ENCODE measurements at places on chromosomes 2 and 18.

- DNase-seq = no peak
Observed at GRCh38 chr2:37402636-37403035, 58.2 kb downstream of the QPCT start.

DNA sequence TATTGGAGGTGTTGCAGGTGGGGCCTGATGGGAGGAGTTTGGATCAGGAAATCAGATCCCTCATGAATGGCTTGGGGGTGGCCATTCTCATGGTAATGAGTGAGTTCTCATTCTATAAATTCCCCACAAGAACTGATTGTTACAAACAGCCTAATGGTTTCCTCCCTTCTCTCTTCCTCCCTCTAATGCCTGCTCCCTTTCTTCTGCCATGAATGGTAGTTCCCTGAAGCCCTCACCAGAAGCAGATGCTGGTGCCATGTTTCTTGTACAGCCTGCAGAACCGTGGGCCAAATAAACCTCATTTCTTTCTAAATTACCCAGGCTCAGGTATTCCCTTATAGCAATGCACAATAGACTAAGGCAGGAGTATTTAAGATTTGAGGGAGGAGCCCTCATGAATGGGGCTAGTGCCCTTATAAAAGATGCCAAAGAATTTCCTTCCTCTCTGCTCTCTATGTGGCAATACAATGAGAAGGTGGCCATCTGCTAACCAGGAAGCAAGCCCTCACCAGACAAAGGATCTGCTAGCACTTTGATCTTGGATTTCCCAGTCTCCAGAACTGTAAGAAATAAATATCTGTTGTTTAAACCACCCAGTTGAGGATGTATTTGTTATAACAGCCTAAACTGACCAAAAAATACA lies 251.8 kb downstream of the ZEB2 start:
- no peak for DNase-seq

DNA sequence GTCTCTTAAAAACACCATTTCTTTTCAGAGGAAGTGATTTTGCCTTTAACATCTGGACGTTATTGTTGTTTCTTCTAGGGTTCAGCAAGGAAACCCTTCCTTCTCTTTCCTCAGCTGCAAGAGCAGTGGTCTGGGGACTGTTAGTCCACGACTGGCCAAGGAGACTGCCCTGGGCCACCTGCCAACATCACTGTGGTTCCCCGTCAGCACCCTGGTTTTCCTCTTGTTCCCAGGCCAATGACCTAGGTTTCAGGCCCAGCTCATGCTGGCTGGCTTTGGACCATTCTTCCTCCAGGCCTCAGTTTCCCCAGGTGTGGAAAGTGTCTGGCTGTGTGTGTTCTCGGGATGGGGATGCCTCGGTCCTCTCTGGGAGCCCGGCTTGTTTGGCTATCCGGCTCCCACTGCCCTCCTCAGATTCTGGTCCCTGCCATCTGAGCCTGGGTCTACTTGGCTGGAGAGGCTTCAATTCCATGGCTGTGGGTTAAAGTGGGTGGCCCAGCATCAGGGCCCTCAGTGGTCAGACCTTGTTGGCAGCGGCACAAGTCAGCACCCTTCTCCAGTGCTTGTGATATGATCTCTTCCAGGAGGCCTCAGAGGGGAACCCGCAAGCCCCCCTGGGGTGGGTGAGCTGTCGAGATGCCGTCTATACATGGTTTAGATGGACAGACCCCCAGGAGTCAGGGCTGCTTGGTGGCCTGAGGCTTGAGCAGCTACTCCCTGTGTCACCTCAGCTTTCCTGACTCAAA lies 234.3 kb upstream of the HS6ST1 start:
- no peak for DNase-seq

GRCh38 chr18:11091746-11092145 lies 57.6 kb downstream of the PIEZO2 start:
- DNase-seq = no peak

- DNase-seq = no peak
Observed at GRCh38 chr18:12014521-12015415, 33.5 kb downstream of the IMPA2 start.

- DNase-seq = peak; percentile 60
Observed at GRCh38 chr18:41745166-41746049, 209.6 kb upstream of the PIK3C3 start.

DNA sequence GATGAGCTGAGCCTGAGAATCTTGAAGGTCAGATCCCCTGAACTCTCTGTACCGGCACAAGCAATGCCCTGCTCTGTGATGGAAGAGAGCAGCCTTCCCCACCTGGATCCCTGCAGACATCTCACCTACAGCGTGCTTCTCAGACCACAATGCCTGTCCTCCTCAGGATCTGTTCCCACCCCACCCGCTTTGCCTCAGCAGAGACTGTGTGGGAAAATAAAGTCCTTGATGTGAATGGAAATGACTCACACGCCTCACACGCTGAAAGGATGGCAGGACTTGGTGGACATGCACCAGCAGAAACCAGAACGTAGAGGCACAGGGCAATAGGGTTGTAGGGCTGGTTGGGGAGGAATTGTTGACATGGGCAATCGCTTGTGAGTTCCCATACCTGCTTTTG lies 117.9 kb upstream of the POU3F3 start:
- no peak for DNase-seq

DNA sequence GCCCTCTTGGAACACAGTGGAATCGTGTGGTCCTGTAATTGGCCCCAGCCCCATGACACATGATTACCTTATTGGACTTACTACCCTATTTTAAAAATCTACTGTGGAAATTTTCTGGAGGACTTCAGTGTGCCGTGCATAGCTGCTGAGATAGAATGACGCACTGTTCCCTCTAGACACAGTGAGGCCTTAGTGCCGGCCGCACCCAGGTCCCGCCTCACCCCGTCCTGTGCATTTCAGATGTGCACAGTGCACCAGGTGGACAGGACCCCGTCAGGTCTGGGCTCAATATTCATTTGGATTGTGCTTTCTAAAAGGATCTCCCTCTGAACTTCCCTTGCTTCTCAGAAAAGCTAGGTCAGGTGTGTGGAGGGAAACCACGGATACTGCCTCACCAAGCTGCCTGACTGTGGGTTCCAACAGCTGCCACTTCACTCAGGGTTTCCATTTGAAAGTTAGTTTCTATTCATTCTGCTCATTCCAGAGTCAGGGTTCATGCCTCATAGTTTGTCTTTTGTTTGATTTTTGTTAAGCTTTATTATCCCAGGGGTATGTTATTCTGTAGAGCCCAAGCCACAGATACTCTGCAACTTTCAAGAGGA lies 155.8 kb downstream of the PTGR3 start:
- no peak for DNase-seq

DNA sequence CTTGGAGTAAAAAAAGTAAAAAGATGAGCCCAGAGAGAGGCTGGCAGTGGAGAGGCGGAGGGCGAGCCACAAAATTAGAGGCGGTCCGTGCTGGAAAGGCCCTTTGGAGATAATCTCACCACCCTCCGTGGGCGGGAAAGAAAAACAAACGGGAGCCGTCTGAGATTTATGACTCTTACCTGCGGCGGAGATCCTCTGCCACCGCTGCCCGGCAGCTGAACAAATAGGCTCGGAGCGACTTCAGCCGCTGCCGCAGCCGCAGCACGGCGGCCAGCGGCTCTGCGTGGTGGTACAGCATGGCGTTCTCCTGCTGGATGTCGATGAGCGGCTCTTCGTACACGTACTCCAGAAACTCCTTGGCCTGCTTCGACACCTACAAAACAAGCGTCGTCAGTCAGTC lies 94.6 kb downstream of the PLEKHM3 start:
- DNase-seq = no peak

GRCh38 chr2:229054311-229054710 lies 216.8 kb downstream of the PID1 start:
- no peak for DNase-seq

DNA sequence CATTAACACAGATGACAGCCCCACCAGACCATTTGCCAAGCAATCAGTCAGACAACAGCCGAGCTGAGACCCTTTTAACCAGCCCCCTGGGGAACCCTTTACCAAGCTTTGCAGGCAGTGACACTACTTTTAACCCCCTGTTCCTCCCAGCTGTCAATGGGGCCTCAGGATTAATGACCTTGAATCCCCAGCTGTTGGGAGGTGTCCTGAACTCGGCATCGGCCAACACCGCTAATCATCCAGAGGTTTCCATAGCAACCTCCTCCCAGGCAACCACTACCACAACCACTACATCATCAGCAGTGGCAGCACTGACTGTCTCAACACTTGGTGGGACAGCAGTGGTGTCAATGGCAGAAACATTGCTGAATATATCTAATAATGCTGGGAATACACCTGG lies 160.9 kb upstream of the EPC2 start:
- DNase-seq = no peak

DNA sequence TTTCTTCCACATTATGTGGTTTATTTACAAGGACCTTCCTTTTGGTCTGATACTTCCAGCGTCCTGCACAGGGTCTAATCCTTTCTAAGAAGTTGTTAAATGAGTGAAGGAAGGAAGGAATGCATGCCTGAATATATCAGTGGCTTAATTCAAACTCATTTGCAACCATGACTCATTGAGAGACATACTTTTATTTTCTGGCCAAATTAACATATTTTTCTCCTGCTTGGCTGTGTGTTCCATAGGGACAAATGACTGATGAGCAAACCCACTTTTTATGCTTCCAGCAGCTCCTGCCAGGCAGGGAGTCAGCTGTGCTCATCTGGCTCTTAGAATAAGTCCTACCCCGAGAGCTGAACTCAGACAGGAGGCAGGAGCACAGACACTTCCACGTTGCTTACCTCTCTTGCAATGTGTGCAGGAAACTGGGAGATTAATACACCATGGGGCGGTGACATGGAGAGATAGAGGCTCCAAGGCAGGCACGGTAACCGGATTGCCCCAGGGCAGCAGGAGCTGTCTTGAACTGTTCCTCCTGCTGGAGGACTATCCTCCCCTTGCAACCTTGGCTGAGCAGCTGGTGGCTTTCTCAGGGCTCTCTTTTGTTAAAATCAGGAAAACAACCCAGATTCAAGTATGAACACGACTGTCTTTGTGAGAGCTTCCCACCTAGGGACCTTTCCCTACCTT lies 667.5 kb upstream of the HS6ST1 start:
- DNase-seq = no peak

DNA sequence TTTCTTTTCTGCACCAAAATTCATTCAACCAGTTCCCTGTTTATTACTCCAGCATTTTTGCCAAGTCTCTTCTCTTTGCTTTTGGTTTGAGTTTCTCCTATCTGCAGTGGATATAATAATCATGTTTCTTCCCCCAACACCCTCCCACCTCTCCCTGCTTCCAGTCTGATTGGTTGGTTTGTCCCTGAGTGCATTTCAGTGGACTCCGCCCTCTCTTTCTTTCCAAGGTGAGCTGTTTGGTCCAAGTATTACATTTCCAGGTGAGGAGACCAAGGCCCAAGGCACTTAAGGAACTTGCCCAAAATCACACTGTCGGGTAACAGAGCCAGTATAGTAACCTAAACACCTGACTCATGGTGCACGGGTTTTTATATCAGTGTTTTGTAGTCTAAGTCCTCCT lies 17.7 kb downstream of the MRO start:
- no peak for DNase-seq

DNA sequence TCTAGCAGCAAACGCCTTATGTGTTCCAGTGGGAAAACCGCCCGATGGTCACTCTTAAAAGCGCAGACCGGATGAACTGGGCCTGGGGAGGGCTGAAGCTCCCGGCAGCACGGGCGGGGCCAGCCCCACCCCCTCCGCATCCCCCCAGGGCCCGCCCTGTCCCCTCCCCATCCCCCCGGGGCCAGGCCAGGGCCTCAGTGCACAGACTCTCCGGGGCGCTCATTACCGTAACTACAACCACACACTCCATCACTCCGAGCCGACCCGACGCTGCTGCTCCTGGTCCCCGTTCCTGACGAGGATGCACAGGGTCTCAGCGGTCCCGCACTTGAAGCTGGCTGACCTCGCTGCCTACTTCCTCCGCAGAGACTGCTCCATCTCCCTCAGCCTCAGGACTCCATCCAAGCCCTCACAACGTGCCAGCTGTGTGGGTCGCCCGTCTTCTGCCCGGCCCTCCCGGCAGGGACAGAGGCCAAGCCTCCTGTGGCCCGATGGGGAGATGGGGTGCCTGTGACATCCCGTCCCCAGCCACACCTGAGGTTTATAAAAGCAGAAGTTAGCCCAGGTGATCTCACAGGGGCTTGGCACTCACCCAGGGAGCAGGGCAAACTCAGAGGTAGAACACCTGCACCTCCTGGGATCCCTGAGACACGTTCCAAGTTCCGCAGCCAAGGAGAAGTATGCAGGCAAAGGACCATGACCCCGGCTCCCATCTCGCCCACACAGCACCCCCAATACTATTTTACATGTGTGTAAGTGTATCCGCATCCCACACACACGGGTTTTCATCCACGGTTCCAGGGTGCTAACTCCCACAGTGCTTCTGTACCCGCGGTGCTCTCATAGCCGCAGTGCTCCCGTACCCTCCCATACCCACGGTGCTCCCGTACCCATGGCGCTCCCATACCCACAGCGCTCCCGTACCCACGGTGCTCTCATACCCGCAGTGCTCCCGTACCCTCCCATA lies 36.0 kb downstream of the SLC66A2 start:
- no peak for DNase-seq

GRCh38 chr18:55229682-55230081 lies 270.4 kb upstream of the CCDC68 start:
- no peak for DNase-seq

GRCh38 chr2:181264441-181264840 lies 192.7 kb upstream of the ITGA4 start:
- no peak for DNase-seq

DNA sequence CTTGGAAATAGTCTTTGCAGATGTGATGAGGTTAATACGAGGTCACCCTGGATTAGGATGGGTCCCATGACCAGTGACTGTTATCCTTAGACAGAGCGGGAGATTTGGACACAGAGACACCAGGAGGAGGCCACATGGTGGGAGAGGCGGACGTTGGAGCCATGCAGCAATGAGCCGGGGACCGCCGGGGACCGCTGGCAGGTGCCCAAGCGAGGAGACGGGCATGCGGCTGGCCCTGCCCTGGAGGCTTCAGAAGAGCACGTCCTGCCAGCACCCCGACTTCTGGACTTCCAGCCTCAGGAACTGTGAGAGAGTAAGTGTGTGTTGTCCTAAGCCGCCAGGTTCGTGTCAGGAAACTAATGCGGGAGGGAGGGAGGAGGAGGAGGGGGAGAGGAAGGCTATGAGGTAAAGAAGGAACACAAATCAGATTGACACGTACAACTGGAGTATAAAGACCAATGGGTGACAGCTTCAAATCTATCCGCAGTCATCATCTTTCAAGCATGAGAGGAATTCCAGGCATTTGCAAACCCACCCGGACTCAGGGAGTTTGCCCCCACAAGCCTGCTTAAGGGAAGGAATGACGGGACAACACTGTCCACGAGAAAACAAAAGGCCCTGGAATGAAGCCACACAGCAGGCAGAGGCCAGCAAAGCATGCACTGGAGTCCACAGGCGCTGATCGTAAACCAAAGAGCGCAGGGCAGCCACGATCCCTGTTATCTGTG lies 11.6 kb upstream of the BOK start:
- no peak for DNase-seq

GRCh38 chr18:54888933-54889332 lies 60.7 kb downstream of the RAB27B start:
- DNase-seq = no peak

GRCh38 chr18:48575658-48576456 lies 37.0 kb downstream of the CTIF start:
- DNase-seq = no peak

GRCh38 chr2:18299423-18300212 lies 260.8 kb downstream of the RDH14 start:
- DNase-seq = no peak

- no peak for DNase-seq
Observed at GRCh38 chr2:161412346-161412745, 3.8 kb upstream of the TBR1 start.
